ENCODE measurements at places on chromosomes 12 and 14.

DNA sequence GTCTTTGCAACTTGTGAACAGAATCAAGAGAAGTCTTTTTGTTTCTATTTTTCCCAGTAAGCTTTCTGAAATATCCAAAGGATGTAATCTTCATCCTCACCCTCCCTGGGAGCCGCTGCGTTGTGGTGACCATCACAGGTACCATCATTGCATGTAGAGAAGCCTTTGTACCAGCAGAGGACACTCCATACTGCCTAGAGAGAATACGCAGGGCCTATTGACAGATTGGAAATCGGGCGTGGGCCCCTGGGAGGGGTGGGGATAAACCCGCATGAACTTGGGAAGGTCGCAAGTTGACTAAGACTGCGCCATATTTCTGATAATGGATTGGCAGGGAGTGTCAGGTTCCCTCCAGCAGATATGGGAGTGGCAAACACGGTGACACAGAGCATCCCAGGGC, 12.7 kb downstream of the KRT1 start:
- no peak for DNase-seq

GRCh38 chr14:31410048-31410650, 10.2 kb downstream of the HEATR5A start:
- DNase-seq = no peak

GRCh38 chr12:12365446-12365802, 8.5 kb downstream of the BORCS5 start:
- no peak for DNase-seq

GRCh38 chr12:47408171-47408871, 297.5 kb downstream of the RPAP3 start:
- DNase-seq = peak; percentile 58

DNA sequence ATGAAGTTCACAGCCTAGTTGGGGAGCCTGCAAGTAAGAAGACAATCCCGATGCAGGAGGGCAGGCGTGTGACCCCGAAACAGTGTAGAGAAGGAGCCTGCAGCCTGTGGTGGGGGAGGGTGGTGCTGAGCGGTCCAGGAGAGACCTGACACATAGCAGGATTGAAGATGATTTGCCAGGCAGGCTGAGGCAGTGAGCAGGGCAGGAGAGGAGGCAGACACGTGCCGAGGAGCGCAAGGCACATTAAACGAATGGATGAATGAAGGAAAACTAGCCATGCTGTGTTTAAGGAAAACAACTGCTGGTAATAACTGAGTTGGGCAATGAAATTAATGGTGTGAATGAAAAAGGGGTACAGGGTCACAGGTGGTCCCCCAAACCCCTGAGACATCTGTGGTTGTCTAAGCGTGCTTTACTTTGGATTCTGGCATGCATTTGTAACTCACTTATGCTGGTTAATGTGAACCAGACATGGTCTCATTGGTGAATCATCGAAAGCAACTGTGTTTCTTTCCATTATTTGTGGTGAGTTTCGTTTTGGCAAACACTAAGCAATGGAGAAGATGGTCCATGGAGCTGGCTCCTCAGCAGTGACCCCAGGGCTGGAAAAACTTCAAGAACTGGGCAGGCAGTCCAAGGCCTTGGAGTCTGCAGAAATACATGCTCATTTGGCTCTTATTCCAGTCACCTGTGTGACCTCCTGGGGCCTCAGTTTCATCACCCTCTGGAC, 96.9 kb upstream of the EVL start:
- no peak for DNase-seq

GRCh38 chr14:33186656-33187055, 248.0 kb downstream of the NPAS3 start:
- no peak for DNase-seq

GRCh38 chr12:95767703-95768102, 22.9 kb downstream of the NTN4 start:
- no peak for DNase-seq

- no peak for DNase-seq
Measured at GRCh38 chr12:13744561-13744960, 236.8 kb downstream of the GRIN2B start.

DNA sequence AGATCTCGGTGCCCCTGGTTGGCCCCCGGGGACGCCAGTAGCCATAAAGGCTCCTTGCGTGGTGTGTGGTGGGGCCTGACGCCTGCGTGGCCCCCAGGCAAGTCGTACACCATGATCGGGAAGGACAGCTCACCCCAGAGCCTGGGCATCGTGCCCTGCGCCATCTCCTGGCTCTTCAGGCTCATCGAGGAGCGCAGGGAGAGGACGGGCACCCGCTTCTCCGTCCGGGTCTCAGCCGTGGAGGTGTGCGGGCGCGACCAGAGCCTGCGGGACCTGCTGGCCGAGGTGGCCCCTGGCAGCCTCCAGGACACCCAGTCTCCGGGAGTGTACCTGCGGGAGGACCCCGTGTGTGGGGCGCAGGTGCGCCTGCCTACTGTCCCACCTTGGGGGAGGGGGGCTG, 34.5 kb downstream of the KIF26A start:
- no peak for DNase-seq

DNA sequence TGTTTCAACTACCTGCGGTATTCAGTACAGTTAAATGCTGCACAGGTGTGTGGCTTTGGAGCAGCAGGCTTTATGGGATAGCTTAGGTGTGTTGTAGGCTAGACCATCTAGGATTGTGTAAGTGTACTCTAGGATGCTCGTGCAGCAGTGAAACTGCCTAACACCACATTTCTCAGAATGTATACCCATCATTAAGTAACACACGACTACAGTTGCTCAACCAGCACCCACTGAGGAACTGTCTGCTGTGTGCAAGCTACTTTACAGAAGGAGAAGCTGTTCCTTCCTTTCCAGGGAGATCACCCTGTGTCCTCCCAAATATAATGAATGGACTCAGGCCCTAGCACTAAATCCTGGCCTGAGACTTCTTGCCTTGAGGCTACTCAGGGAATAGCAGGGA, 94.8 kb downstream of the SLC24A4 start:
- DNase-seq = no peak

- no peak for DNase-seq
Measured at GRCh38 chr12:123757561-123757960, 4.5 kb upstream of the DNAH10 start.

DNA sequence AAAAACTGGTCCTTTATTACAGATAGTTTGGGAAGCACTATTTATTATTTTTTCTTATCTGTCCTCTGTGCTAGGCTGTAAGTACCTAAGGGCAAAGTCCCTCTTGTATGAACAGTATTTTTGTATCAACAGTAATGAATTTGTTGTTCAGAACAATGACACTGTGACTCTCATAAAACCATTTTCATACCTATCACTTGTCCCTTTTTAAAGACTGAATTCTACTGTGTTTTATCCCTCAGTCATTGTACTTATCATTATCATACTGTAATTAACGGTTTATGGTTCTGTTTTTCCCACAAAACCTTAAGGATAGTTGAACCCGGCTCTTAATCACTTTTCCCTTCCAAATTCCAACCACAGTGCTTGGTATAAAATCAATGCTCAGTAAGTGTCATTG, 69.4 kb downstream of the SRGAP1 start:
- DNase-seq = no peak

GRCh38 chr14:47278233-47278842, 397.1 kb downstream of the MDGA2 start:
- DNase-seq = peak; percentile 2

GRCh38 chr12:6465467-6466183, 4.9 kb downstream of the VAMP1 start:
- DNase-seq = peak; percentile 61

DNA sequence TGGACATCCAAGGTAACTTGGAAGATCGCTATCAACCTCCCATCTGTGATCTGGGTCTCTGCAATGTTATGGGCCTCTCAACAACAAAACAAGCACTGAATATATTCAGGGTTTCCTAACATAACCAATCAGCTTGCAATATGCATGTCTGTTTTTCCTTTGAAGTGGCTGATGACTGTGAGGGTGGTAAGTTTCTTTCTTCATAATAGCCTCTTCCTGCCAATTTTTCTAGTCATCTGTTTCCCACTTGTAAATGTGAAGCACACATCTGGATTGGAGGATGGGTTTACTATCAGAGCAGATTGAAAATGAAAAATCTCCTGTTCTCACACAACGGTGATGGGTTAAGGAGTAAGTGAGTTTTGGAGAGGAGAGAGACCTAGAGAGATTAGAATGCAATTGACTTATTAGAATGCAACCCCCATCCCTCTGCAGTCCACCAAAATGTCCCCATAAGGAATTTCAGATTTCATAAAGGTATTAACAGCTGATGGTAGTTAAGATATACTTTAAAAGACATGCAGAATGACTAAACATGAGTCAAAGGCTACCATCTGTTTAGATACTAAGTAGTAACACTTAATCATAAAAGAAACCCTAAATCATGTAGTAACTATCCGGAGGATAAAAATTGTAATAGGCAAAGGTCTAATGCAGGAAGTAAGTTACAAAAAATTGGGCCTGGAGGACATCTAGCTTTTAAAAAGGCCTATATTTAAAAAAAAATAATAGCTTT, 58.4 kb upstream of the SAV1 start:
- DNase-seq = peak; percentile 5

DNA sequence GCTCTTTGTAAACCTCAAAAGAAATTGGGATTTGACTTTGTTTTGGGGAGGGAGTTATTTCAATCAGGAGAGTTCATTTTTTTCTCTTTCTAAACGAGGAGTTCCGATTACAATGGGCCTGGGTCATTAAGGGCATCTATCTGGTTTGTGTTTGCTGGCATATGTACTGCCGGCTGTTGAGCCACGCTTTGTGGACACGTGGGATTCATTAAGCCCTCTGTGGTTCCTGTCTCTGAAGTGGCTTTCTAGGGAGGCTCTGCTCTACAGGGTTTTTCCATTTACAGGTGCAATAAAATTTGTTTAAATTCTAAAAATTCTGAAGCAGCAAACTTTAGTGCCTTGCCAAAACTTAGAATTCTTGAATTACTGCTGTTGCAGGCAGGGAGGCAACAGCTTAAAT, 57.9 kb downstream of the GNS start:
- no peak for DNase-seq

GRCh38 chr14:105010891-105011291, 10.0 kb downstream of the CDCA4 start:
- DNase-seq = no peak

DNA sequence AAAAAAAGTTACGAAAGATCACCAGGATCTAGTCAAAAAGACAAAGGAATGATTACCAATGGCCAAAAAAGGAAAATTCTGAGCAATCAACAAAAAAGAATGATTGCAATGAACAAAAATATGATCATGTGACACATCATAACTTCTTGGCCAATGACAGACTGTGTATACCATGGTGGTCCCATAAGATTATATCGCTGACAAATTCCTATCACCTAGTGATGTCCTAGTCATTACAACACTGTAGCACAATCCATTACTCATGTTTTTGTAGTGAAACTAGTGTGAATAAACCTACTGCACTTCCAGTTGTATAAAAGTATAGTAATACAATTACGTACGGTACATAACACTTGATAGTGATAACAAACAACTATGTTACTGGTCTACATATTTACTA, 12.3 kb downstream of the SEL1L start:
- DNase-seq = no peak

- DNase-seq = no peak
Measured at GRCh38 chr12:57712701-57713100, 18.8 kb downstream of the OS9 start.

- DNase-seq = no peak
Measured at GRCh38 chr12:12476857-12477531, 85.7 kb downstream of the DUSP16 start.

DNA sequence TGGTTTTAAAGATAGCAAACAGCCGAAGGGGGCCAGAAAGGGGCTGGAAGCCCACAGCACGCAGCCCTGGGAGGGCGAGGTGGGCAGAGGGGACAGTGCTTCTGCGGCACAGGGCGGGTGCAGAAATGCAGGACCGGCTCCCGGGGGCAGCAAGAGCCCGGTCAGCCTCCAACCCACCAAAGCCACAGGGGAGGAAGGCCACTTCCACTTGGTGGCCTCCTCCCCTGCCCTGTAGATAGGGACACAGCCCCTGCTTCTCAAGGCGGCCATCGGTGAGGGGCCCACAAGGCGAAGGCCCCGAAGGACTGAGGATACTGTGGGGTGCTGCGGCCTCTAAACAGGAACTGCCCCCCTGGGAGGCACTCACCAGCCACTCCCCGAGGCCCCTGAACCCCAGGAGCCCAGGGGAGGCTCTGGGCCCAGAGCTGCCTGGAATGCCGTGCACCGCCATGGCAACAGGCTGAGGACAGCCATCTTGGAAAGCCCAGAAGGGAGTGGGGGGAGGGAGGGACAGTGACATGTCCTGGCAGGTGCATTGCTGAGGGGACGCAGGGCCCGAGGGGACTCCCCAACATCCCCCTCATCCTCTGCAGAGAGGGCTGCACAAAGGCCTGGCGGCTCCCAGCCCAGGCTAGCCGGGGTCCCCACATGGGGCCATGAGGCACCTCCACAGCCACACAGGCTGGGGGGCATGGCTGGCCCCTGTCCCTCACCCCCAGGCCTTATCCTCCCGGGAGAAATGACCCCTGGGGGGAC, 114.7 kb downstream of the NCOR2 start:
- no peak for DNase-seq

- no peak for DNase-seq
Measured at GRCh38 chr14:99981806-99982205, 83.4 kb upstream of the EVL start.

DNA sequence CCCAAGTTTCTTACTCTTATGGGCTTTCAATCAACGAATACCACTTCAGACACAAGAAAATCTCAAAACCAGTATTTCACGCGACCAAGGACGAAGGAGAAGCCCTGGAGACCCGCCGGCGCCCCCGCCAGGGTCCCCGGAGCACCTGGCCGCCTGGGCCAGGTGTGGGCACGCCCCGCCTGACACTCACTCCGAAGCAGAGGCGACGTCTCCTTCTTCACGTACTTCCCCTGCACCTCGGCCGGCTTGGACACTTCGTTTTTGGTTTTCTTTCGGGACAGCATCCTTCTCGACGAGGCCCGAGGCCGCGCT, 466 bp downstream of the SAV1 start:
- DNase-seq = peak; percentile 40

DNA sequence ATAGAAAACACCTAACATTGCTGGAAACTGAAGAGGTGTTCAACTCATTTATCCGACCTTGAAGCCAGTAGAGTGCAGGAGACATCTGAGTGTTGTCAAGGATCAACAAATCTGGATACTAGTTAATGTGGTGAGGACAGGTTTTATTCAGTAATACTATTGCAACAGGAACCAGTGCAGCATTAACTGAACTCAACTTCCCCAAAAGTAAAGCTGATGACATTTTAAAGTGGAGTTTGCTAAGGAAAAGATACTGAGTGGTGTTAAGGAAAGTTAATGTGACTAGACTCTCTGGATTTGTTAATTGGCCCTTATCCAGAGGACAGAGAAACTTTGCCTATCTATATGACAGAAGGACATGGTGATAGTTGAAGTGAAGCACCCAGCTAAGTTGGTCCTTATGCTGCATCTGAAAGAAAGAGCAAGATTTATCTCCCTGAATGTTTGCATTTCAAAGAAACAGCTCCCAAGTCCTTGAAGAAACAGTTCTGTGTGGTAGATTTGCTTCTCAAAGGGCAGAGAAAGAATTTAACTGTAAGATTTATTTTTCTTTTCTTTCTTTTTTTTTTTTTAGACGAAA, 1.2 kb upstream of the CLEC7A start:
- DNase-seq = no peak

DNA sequence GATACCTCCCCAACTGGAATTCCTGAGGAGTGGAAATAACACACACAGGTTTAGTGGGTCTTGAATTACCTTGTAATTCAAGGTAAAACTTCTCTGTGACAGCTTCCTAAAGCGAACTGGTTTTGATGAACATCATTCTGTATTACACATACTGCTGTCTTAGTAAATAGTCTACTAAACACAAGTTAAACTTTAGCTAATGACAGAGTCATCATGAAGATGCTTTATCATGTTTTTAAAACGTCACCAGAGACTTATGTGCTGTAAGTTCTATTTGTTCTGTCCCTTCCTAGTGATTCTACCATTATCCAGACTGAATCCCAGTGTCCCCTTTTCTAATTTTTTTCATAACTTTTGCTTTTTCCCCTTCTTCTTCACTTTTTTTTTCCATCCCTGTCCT, 11.6 kb upstream of the GXYLT1 start:
- DNase-seq = no peak

Data from CD4-positive, alpha-beta T cell treated with Interleukin-6 for 4 hours (primary cell).